ENCODE measurements at places on chromosomes 5 and 9.

DNA sequence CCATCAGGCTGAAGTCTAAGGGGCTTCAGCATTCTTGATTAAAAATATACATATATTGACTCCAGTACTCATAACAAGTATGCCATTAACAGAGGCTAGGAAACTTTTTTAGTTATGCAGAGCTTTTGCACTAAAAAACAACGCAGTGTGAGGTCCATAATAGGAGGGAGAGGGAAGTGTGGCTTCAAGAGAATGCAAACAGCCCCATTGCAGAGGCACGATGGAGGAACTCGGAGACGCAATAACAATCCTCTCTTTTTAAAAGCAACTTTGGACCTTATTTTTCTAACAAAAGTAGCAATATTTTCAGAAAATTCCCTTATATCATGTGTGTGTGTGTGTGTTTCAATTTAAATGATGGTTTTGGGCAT is 150.0 kb upstream of the PTCH1 start:
- DNase-seq = no peak

DNA sequence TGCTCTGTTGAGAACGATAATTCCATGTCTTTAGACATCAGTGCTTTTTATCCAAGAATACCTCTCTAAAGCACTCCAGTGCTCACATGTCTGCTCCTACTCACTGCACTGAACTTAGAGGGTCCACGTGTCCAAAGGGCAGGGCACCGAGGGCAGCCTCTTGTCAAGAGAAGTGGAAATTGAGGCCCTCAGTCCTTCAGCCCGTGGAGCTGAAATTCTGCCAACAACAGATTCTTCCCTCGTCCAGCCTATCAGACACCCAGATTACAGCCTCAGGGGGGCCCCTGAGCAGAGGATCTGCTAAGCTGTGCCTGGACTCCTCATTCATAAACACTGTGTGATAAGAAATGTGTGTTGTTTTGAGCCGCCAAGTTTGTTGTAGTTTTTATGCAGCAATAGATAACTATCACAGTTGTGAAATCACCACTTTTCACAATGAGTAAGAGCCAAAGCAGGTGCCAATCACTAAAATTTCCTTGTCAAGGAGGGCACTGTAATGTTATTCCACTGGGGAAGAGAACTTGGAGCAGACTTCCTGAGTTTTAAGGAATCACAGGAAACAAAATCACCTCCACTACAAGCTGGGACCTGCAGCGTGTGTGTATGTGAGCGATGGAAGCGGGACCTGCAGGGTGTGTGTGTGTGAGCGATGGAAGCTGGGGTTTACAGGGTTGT is 58.8 kb upstream of the IGFBPL1 start:
- DNase-seq = no peak

DNA sequence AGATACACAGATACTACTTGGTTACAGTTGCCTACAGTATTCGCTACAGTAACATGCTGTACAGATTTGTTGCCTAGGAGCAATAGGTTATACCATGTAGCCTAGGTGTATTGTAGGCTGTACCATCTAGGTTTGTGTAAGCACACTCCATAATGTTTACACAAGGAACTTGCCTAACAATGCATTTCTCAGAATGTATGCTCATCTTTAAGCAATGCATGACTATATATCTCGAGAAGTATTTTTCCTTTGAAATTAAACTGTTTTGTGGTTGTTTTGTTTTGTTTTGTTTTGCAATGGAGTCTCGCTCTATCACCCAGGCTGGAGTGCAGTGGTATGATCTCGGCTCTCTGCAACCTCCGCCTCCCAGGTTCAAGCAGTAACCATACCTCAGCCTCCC is 25.3 kb downstream of the LRRC70 start:
- DNase-seq = no peak

DNA sequence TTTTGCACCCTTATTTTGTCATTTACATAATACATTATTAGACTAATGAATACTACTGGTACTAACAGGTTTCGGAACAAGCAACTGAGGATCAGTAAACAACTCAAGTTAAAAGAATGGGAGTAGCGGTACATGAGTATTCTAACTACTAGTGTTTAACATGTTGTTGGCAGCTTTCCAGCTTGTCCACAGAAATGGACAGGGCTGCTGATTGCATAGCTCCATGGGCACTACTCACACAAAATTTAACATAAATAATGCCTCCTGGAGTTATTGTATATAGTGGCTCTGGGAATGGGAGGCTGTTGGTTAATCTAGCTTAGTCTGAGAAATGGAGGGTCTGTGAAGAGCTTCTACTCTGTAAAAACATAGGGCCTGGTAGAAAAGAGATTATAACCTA is 6.7 kb downstream of the NCBP1 start:
- DNase-seq = no peak

- DNase-seq = no peak
These were observed 149.7 kb upstream of the TUT7 start for GRCh38 chr9:86503942-86504341.

DNA sequence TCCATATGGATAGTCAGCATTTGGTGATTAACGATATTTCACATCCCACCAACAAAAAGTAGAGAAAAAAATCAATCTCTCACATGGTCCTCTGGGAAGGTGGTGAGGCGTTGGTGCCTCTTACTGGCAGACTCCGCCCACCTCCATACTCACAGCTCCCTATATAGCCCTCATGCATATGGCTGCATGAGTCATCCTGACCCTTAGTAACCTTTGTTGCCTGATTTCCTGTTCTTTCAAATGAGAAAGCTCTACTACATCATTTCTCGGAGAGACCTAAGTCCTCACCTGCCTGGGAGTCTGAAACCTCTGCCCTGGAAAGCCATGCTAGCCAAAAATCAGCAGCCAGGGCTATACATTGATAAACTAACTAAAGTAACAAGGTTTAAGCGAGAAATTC is 33.3 kb upstream of the ABCA1 start:
- peak; percentile 86 for DNase-seq
